BE2C (cell line): ENCODE measurements at places on chromosomes 12 and 14.

- DNase-seq: no peak
Measured at GRCh38 chr12:19323805-19324204, 115.5 kb upstream of the AEBP2 start.

DNA sequence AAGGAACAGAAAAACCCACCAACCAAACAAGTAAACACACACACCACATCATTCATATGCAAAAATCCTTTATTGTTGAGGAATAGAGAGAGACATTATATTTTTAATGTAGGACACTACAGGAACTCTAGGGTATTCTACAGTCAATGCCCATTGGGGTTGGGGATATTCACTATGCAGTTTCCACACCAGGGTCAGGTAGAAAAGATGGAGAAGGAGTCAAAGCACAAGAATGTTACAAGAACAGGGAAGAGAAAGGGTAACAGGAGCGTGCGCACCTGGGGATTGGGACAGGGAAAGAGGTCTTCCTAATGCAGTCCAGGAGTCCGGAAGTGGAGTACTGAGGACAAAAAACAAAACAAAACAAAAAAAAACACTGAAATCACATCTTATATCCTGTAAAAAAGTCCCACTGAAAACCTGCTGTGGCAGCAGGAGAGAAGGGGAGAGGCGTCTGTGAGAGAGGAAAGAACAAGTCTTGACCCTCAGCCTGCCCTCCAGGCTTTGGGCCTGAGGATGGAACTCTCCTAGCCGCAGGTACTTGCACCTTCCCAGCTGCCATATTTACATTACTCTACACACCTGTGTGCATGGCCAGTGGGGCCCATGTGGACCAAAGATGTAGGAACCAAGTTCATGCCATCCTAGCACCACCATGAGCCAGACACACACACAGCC, 3.7 kb upstream of the ZBTB39 start:
- DNase-seq: no peak

GRCh38 chr14:68886109-68886434, 93.0 kb downstream of the ACTN1 start:
- DNase-seq: no peak

GRCh38 chr14:102738373-102739189, 38.7 kb upstream of the TRAF3 start:
- no peak for DNase-seq

DNA sequence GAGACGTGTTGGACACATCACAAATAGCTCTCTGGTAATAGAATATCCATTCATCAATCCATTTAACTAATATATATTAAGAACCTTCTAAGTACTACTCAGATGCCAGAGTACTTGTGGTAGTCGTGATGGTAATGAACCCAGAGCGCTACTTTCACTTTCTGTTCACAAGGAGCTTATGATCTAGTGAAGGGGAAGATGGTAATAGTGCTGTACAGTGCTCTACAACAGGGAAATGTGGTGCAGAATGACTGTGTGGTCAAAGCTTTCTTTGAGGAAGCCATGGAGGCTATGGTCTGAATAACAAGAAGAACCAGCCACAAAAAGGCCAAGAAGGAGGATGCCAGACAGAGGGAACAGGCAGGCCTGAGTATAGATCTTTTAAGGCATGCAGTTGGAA, 212.0 kb downstream of the PTPRO start:
- DNase-seq: no peak

DNA sequence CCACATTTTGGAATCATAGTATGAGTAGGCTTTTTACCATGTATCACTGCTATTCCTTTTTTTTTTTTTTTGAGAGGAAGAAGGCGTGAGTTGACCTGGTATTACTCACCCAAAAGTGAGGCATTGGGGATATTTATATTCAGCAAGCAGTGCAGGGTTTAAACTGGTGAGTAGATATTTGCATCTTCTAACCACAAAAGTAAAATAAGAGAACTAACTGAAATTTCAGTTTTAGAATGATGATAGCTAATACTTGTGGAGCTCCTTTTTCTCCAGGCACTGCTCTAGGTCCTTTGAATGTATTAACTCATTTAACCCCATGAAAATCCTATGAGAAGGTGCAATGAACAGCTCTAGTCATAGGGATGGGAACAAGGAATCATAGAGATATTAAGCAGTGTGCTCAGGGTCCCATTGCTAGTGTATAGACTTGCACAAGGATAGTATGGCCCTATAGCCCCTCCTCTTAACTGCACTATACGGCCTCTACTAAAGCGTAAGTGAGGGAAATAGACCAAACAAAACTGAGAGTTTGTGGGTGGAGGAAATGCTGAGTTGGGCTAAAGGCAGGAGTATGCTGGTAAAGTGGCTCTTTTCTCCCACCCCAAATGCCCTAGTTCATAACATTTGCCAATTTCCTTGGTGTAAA, 104.3 kb upstream of the MAX start:
- no peak for DNase-seq

DNA sequence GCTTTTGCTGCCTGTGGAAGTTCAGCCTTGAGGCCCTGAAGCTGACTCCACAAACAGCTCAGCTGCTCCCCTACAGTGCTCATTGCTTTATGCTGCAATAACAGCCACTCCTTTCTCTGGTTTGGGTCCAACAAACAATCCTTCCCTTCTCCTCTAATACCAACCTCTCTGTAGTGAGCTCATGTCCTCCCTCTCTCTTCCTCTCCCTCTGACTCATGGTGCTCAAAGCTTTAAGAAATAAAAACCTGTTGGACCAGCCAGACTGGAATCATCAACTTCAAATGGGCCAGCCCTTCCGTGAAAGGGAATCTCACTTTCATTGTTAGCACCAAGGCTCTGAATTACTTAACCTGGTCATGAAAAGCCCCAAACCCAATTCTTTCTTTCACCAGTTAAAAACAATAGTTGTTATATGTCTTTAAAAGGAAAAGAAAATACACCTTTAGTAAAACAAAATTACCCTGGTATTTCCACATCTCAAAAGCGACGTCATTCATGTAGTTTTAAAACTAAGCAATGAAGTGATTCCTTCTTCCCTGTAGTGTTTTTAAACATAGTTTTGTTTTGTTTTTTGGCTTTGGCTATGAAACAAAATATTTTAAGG, 126.4 kb downstream of the DUSP6 start:
- DNase-seq: no peak

- no peak for DNase-seq
Measured at GRCh38 chr14:97277711-97278110, 480.5 kb downstream of the VRK1 start.

- DNase-seq: no peak
Measured at GRCh38 chr12:39831587-39832315, 212.1 kb upstream of the ABCD2 start.

GRCh38 chr14:93006567-93007051, 83.7 kb downstream of the CHGA start:
- no peak for DNase-seq

DNA sequence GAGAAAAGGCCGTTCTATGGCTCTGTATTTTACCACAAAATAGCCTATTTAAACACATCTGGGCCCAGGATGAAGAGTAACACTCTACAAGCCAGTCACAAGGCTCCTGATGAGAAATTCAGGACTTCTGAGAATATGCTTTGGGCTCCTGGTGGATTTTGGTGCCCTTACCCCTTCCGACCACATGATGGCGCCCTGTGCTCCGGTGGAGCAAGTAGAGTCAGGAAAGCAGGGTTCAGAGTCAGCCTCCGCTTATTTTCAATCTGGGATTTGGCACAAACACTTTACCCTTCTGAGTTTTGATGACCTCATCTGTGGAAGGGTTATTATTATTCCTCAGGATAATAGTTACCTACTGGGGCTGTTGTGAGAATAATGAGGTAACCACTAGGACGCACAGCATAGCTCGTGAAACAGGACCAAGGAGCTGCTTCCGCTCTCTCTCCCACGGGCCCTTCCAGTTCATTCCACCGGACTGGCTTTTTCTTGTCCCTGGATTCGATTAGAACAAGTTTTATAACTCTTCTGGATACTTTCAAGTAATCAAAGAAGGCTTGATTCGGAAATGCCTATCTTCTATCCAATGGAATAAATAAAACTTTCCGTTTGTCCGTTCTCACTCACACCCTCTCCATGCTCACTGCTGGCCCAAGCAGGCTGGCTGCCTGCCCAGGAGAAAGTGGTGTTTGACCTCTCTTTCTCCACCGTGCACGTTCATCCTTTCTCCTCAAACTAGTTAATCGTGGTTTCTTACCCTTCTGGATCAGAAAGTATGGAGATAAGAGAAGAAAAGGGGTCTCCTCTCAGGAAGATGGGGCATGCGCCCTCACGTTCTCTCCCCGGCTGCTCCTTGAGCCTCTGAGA, 104.6 kb downstream of the GALC start:
- DNase-seq: peak; percentile 54

DNA sequence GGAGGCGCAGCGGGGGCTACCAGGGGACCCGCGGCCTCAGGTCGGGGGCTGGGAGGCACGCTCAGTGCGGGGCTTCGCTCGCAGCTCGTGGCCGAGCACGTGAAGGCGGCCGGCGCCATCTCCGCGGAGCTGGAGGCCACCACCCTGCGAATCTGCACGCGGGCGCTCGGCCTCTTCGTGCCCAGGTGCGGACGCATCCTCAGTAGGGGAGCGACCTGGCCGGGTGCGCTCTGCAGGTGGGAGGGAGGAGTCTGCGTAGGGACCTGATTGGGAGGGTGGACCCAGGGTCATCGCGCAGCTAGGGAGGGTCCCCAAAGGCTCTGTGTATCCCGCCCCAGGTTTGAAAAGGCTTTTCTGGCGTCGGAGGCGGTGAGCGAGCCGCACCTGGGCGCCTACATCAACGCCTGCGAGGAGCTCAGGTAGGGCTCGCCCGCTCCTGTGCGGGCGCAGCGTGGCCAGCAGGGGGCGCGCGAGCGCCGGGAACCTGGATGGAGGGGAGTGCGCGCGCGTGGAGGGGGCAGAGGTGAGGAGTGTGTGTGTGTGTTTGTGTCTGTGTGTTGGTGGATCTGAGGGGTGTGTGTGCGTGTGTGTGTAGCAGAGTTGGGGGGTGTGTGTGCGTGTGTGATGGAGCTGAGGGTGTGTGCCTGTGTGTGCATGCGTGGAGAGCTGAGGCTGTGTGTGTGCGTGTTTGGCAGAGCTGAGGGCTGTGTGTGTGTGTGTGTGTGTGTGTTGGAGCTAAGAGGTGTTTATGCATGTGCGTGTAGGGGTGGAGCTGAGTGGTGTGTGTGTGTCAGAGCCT, 10.3 kb downstream of the EXOC3L4 start:
- peak; percentile 78 for DNase-seq

DNA sequence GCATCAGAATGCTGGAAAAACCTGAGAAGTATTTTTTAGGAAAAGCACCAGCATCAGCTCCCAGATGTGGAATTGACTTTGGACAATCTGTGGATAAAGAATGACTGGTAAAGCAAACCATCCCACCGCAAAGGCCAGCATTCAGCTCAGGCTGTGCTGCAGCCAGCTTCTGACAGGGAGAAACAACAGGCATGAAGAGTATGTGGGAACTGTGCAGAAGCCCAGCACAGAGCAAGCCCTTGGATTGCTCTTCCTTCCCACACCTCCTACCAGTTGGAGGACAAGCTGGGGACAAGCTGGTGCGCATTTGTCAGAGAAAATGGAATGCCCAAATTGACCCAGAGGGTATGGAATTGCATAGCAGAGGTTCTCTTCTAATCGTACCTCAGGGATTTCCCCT, 228.1 kb downstream of the ANO2 start:
- DNase-seq: no peak

DNA sequence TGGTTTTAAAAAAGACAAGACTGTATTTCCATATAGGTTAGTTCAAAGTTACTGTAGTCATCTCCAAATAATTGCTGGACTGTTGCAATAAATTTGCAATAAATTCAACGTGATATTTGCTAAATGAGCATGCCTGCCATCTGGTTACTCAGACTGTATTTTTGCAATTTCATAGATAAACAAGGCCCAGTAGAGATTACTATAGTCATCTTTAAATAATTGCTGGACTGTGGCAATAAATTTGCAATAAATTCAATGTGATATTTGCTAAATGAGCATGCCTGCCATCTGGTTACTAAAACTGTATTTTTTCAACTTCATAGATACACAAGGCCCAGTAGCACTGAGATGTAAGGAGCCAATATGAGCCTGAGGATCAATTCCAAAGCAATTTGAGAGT, 5.6 kb downstream of the NTN4 start:
- no peak for DNase-seq

DNA sequence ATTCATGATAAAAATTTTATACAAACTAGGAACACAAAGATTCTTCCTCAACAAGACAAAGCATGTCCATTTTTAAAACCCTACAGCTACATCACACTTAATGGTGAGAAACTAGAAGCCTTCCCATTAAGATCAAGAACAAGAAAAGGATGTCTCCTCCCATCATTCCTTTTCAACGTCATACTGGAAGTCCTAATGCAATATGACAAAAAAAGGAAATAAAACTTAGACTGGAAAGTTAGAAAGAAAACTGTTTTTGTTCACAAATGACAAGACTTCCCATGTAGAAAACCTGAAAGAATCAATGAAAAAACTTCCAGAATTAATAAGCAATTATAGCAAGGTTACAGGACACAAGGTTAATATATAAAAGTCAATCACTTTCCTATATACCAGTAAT, 82.5 kb downstream of the NUMB start:
- DNase-seq: no peak

DNA sequence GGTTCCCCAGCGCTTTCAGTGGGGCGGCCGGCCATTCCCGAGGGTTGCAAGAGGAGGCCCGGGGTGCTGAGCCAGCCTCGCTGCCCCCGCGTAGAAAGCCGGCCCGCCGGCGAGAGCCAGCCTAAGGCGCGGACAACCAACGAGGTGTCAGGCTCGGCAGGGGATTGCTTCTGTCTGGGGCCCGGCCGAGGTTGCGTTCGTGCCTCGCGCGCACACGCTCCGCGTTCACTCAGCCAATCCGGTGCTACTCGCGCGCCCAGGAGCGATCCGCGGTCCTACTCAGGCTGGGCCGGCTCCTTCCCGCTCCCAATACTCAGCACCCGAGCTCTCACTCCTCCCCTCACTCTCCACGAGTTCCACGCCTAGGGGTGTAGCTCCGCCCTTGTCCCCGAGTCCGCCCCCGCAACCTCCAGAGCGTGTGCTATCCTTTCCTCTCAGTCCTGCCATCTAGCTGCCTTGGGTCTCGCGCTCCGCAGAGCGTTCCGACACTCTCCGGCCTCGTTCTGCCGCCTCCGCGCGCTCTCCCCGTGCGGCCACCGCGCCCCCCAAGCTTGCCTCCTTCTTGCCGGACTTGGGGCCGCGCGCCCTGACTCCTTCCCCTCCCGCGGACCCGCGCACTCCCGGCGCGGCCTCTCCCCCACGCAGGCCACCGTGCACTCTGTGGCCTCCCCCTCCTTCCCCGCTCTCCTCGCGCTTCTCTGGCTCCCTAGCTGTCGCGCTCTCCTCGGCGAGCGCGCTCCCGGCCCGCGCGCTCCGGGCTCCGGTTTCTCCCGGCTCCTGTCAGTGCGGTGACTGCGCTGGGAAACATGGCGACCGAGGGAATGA, at the start of gene GPHN:
GPHN (plus strand) TSS at position 426 of the 825 bp plus-strand sequence.
- DNase-seq: peak; percentile 97

GRCh38 chr12:57027805-57028153, 11.4 kb upstream of the TAC3 start:
- DNase-seq: no peak

- no peak for DNase-seq
Measured at GRCh38 chr14:30240685-30241084, 313.0 kb upstream of the PRKD1 start.

- no peak for DNase-seq
Measured at GRCh38 chr12:45402288-45402687, 186.4 kb downstream of the ANO6 start.
